Kidney capillary endothelial cell (primary cell): ENCODE measurements at places on chromosomes 11 and 22.
A peak's percentile ranks its signal among the peaks of the same experiment; 100 is the strongest.

GRCh38 chr11:42972741-42973140 is 339.1 kb upstream of the API5 start:
- DNase-seq = no peak

GRCh38 chr11:95943546-95943945 is 19.6 kb upstream of the MTMR2 start:
- DNase-seq = no peak

DNA sequence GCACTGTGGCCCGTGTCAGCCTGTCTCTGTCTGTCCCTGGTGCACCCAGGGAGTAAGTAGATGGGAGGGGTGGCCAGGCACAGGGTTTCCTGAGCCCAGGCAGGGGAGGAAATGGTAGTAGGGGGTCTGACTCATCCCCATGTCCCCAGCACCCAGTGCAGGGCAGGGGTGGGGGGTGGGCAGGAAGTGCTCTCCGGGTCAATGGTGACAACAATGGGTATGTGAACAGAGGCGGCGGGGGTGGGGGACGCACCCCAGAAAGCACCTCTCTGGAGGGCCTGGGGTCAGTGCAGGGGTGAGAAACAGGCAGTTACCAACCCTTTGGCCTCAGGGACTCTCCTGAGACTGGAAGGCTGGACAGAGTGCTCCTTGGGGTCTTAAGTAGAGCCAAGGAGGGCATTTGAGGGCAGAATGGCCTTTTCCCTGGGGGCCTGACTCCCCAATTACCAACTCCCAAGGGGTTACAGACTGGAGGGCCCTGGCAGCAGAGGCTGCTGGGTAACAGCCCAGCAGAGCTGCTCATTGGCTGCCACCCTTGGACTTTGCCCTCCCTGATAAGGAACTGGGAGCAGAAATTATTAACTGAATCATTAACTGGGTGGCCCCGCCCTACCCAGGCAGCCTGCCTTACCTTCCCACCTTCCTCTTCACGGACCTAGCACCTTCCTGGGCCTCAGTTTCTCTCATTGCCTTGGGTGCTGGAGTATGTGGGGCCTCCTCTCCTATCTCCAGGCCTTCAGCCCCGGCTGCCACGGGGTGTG is 4.2 kb downstream of the MYRF start:
- DNase-seq = peak; percentile 76

DNA sequence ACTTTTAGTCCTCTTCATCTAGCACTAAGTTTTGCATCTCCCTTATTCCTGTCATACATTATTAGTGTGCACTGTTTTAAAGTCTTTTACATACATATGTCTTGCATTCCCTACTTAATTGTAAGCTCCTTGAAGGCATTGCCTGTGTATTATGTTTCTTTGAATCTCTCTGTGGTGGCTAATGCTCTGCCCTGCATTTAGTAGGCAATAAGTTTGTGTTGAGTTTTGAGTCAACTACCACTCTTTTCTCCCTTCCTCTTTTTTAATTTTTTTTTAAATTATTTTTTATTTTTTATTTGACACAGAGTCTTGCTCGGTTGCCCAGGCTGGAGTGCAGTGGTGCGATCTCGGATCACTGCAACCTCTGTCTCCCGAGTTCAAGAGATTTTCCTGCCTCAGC is 78.9 kb downstream of the ZBTB16 start:
- no peak for DNase-seq

GRCh38 chr11:68120273-68121066 is 718 bp downstream of the CHKA start:
- peak; percentile 21 for DNase-seq

GRCh38 chr22:24973872-24974271 is 21.4 kb downstream of the KIAA1671 start:
- DNase-seq = no peak

- DNase-seq = no peak
Observed at GRCh38 chr11:133957900-133958299, 1.1 kb upstream of the IGSF9B start.

GRCh38 chr22:36560001-36560400 is 31.0 kb upstream of the EIF3D start:
- DNase-seq = no peak

DNA sequence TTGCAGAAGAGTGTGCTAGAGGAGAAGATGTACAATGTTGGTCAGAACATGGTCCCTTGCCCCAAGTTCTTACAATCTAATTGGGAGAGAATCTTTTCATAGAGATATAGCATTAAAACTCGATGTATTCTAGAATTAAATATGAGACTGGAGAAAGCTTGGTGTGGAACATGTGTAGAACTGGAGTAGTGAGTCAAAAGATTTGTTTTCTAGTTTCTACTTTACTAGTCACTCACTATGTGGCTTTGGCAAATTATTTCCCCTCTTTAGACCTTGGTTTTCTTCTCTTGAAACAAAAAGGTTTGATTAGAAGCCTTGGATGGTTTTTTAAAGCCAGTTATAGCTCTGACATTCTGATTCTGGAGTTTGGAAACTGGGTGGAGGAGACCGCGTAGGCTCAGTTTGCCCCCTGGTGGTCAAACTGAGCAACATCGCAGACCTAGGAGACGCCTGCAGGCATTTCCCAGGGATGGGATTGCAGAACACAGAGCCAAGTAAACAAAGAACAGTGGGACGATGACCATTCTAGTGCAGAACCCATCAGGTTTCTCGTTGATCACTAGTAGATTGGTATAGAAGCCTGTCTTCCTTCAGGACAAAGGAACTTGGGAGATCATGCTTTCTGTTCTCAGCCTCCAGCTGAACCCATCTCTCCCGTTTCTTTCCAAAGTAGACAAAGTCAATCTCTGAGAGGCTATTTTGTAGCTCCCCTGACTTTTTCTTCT is 8.5 kb upstream of the CHRDL2 start:
- peak; percentile 49 for DNase-seq

GRCh38 chr11:64121663-64122410 is 44.1 kb downstream of the MACROD1 start:
- DNase-seq = no peak

GRCh38 chr11:20084921-20085814 is 75.1 kb downstream of the DBX1 start:
- no peak for DNase-seq

DNA sequence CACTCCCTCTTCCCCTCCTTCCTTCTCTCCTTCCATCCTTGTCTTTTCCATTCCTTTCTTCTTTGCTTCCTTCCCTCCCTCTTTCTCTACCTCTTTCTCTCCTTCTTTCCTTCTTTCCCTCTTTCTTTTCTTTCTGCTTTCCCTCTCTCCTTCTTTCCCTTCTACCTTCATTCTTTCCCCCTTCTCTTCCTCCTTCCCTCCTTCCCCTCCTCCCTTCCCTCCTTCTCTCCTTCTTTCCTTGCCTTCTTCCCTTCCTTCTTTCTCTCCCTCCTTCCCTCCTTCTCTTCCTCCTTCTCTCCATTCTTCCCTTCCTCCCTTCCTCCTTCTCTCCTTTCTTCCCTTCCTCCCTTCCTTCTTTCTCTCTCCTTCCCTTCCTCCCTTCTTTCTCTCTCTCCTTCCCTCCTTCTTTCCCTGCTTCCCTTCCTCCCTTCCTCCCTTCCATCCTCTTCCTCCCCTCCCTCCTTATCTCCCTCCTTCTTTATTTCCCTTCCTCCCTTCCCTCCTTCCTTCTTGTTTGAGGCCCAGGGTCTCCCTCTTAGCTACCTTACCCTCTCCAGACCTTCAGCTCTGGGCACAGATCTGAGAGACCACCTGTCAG is 77.0 kb downstream of the BUD13 start:
- DNase-seq = no peak

DNA sequence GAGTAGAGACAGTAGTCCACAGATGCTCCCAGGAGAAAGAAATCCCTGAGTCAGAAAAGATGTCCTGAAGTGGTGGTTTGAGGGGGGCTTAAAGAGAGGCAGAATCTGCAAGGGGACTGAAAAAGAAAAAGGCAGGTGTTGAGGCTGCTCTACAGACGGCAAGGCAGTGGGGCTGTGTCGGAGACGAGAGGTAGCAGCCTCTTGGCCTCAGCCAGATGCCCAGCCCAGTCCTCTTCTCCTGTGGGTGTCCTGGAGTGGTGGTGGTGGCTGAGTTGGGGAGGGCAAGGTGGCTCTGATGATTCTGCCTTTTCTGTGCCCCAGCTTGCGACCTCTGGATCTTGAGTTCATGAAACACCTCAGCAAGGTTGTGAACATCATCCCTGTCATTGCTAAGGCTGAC is 9.3 kb upstream of the WBP2NL start:
- DNase-seq = no peak

GRCh38 chr11:63738720-63739360 is 29.7 kb downstream of the ZFTA start:
- peak; percentile 69 for DNase-seq

GRCh38 chr11:112172362-112172994 is 2.8 kb upstream of the BCO2 start:
- DNase-seq = no peak

DNA sequence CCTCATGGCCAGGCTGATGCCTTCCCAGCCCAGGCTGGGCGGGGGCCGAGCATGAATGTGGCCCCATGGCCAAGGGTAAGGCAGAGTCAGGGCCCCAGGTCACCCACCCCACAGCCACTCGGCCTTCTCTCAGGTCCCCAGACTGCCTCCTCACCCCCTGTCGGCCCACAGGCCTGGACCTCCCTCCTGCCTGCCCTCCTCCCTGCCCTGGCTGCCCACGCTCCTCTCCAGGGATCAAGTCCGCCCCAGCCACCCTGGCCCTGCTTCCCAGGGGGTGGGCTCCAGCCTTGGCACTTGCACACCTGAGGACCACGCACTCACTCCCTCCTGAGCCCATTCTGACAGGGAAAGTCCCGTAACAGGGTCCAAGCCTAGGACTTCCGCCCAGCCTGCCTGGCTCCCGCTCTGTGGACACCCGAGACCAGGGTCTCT is 37.8 kb upstream of the TH start:
- no peak for DNase-seq

DNA sequence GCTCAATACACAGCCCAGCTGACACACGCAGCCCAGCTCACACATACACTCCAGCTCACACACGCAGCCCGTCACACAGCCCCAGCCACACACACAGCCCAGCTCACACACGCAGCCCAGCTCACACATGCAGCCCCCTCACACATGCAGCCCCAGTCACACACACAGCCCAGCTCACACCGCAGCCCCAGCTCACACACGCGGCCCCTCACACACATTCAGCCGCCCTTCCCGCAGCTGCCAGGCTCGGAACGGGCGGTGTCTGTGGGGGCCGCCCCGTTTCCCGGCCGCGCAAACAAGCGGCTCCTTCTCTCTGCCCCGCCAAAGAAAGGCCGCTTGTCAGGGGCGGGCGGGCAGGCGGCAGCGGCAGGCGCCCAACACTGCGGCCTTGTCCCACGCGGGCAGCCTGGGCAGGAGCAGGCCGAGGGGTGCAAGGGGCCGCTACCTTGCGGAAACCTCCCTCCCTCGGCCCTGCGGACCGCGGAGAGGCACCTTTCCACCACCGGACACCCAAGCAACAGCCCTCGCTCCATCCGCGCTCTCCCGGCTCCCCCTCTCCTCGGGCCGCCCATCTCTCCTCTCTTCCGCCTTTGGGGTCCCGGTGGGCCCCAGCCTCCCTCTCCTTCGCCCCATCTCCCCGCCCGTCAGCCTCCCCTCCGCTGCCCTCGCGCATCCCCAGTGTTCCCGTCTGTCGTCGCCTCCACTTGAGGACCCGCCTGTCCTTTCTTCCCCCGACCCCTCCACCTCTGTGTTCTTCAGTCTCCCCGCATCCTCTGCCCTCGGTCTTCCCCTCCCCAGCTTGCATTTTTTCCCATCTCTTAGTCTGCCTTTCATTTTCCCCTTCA is 2.2 kb downstream of the PHLDB1 start:
- peak; percentile 32 for DNase-seq

GRCh38 chr11:46352063-46352841 is 5.0 kb downstream of the DGKZ start:
- peak; percentile 54 for DNase-seq

DNA sequence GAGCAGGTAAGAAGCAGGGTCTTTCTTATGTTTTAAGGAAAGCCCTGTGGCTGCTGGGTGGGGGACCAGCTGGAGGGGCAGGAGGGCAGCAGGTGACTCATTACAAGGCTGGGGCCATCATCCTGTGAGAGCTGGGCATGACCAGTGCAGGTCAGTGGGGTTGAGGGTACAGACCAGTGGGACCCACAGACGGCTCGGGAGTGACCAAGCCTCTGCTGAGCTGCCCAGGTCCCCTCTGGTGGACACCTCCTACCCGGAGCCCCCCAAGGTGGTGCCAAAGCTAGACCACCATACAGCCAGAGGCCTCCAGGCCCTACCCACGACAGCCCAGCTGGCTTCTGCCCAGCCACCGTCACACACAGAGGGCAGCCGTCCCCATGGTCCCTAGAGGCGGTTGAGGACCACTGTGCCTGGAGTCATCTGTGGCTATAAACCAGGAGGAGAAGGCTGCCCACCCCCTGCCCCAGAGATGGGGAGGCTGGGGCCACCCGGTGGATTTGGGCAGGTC is 670 bp downstream of the MYEOV start:
- DNase-seq = no peak

DNA sequence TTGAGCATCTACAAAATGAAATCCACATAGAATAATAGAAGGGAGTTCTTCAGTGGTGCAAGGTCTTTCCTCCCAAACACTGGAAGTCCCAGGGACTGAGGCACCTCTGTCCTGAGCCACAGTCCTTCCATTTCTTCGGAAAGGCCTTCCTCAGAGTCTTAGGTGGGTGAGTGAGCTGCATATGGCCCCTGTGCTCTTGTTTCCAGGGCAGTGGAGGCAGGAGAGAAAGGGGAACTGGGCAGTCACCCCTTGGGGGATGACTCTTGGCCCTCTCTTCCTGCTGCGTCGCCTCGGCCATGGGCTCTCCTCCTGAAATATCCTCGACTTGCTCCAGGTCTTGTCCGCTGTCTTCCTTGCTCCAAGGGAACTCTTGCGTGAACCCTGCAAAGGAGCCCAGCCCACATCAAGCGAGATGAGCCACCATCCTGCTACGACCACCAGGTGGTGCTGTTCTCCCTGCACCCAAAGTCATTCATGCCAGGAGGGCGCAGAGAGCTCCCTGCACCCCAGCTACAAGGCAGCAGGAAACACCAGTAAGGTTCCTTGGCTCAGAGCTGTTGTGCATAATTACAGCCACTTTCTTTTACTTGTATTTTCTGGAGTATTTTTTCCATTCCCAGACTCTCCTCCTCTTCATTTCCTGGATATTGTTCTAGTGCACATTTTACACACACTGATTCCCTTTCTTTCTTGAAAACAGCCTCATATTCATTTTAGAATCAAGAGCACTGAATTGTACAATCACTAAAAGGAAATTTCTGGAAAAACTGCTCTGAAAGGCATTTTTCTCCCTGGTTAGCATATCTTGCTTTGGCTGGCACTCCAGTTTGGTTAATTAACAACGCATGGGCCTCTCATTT is 397.8 kb downstream of the OPCML start:
- DNase-seq = peak; percentile 59
